ENCODE measurements at places on chromosomes 11 and 22.

GRCh38 chr11:96052921-96053651, 129.2 kb upstream of the MTMR2 start:
- DNase-seq = no peak

GRCh38 chr22:19203834-19204233, 25.3 kb upstream of the SLC25A1 start:
- DNase-seq = no peak

DNA sequence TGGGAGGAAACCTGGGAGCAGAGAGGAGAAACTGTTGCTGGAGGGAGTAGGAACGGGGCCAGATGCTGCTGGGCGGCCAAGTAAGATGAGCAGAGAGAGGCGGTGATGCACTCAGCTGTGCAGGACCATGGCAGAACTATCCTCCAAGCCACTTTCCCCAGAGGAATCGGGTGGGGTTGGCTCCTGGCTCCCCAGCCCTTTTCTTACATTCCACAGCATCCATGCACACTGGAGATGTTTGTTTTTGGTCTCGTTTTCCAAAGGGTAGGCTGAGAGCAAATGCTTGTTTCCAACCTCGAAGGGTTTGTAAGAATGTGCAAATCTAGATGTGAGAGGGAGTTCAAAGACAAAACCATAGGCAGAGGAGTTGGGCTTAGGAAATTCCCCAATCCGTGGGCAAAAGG, 73.2 kb downstream of the DBX1 start:
- no peak for DNase-seq

GRCh38 chr11:12914400-12914912, 94.7 kb upstream of the RASSF10 start:
- peak; percentile 59 for DNase-seq

- DNase-seq = no peak
These were observed 148.5 kb downstream of the GRIK4 start for GRCh38 chr11:120660024-120660565.

GRCh38 chr11:118606844-118607228, 579 bp upstream of the PHLDB1 start:
- no peak for DNase-seq

GRCh38 chr11:123122341-123122740, 60.4 kb upstream of the HSPA8 start:
- peak; percentile 78 for DNase-seq

- DNase-seq = no peak
These were observed 505.4 kb downstream of the NELL1 start for GRCh38 chr11:21174781-21175180.

DNA sequence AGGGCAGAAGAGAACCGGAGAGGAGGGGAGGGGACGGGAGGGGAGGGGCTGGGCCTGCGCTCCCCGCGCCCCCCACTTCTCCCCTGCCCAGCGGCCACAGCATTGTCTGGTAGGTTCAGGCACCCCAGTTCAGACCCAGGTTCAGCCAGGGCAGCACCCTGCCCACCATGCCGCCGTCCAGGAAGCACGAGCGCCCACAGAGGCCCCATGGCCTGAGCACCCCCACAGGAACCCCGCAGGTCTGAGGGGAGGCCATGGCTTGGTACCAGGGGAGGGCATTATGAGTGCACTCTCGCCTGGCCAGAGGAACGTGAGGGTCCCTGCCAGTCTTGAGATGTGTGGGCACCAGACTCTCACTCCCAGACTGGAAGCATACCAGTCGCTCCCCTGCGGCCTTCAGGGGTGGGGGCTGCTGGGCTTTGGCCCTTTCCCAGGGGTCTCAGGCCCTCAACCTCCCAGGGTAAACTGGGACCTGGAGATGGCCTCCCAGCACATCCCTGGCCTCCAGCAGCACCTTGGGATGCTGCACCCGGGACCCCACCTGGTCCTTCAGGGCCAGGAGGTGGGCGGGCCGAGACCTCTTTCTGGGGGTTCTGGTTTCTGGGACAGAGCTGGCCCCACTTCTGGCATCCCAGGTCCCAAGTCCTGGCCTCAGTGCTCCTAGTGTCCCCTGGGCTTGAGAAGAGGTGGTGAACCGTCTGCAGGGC, 597 bp upstream of the PLXNB2 start:
- no peak for DNase-seq

DNA sequence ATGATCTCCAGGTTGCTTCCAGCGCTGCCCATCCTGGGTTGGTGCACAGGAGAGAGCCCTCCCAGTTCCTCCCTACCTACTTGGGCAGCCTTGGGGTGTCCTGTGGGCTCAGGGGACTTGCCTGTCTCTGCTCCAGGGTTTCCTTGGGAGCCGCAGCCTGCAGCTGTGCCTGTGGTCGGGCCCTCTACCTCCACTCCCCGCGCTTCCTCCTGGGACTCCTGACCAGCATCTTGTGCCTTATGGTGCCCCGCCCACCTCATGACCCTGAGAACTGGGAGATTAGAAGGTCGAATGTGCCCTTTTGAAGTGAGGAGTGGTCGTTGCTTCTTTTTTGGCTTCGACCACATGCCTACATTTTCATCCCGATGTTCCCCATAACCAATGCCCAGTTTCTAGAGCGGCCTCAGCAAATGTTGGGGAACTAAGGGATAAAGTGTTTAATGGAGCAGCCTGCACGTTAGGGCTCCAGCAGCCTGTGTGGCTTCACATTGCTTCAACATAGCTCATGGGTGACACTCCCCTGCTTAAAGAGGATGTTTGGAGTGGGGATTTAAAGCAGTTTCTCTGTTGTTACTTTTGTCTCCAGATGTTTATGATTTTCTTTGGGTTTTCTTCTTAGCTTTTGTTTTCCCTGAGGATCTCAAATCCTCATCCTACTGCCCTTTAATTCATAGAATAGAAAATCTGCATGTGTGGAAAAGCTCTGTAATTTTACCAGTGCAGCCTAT, 248.8 kb downstream of the TBC1D22A start:
- no peak for DNase-seq

- no peak for DNase-seq
These were observed 493.8 kb downstream of the NTM start for GRCh38 chr11:131864228-131864627.

- DNase-seq = no peak
These were observed 125.5 kb upstream of the NCAM1 start for GRCh38 chr11:112835591-112836255.

DNA sequence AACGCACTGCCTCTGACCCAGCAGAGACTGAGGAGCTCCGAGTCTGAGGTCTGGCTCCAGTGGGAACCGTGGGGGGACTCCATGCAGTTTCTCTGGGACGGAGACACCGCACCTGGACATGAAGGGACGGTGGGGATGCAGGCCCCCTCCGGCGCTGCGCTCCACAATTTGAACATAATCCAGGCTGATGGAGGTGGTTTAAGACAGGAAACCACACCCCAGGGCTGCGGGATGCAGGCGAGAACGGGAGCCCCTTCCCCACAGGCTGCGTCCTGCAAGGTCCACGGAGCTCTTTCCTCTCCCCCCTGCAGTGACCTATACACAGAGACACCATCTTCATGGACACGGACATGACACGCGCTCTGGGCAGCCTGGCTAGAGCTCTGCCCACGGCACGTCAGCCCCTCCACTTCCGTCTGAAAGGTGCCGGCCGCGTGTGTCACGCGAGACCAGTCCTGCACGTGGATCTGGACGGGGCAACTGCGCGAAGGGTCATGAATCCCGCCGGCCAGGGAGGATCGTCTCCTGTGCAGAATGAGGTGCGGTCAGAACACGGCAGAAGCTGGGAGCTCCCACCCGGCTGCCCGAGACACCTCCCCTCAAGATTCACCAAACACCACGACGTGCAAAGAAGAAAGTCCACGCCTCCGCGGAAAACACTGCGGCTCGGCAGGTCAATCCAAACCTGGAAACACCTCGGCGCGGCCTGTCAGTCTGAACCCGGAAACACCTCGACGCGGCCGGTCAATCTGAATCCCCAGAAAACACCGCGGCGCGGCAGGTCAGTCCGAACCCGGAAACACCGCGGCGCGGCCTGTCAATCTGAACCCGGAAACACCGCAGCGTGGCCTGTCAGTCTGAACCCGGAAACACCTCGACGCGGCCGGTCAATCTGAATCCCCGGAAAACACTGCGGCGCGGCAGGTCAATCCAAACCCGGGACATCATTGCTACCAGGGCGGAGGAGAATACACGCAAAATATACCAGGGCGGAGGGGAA, 212.4 kb downstream of the BRD1 start:
- no peak for DNase-seq

DNA sequence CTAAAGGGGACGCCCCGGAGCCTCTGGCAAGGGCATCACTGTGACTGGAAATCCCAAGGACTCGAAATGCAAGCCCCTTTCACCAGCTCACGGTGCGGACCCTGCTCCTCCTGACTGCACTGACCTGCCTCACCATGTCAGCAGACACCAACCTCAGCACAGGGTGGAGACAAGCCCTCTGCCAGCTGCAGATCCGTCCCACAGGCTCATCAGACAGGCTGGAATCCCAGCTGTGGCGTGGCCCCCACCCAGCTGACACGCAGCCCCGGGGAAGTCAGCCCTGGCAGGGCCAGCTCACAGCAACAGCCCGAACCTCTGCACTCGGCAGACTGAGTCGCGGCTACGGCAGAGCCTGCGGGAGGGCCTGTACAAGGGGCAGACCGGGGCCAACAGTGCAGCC, 36.8 kb downstream of the BRD1 start:
- DNase-seq = no peak

GRCh38 chr11:123217897-123218296, 22.8 kb upstream of the CLMP start:
- DNase-seq = no peak

- no peak for DNase-seq
These were observed 33.2 kb upstream of the CCDC90B start for GRCh38 chr11:83319346-83319745.

DNA sequence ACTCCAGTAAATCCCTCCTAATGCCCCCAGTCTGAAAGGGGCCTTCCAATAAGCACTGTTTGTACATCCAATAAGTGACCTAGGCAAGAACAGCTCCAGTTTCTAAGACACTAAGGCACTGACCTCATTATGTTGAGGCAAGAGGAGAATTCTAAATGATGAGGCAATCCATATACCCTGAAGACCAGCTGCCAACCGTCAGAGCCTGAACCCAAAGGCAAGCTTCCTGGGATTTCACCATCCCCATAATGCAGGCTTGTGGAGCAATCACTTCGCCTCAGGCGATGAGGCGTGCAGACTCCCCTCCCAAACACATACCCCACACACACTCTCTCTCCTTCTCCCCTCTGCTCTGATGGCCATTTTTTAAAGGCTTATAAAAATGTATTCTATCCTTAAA, 49.5 kb downstream of the LGR4 start:
- peak; percentile 89 for DNase-seq

DNA sequence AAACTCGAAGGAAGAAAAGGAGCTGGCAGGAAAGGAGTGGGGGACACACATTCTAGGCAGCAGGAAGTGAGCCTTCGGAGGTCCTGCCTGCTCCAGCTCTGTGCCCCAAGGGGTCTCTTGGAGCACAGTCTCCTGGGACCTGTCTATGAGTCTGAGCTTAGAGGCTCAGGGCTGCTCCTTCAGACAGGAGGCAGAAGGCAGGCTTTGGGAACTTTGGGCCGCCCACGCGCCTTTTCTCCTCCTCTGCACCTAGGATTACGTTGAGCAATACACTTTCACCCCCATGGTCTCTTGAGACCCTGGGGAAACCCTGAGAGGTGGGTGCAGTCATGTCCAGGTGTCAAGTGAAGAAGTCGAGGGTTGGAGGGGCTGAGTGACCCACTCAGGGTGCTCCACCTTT, 965 bp downstream of the TCN2 start:
- DNase-seq = no peak

- no peak for DNase-seq
These were observed 7.1 kb downstream of the POLR3H start for GRCh38 chr22:41537203-41537602.

- no peak for DNase-seq
These were observed 1.7 kb downstream of the TIMM10B start for GRCh38 chr11:6483015-6483414.

DNA sequence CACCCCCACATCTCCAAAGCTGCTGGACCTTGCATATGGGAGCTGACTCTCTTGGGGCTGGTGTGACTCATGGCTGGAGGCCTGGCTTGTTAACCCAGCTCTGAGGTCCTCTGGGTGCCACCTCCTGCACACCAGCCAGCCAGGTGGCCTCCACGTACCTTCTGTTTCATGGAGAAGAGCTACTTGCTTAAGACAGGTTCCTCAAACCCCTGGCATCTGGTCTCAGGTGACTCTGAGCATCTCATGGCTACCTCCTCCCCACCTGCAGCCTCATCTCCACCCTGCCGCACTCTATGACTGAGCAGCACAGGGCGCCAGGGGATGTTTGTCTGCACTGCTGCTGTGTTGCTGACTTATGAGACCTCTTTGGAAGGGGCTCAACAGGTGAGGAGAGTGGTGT, 55.7 kb downstream of the BCR start:
- no peak for DNase-seq

DNA sequence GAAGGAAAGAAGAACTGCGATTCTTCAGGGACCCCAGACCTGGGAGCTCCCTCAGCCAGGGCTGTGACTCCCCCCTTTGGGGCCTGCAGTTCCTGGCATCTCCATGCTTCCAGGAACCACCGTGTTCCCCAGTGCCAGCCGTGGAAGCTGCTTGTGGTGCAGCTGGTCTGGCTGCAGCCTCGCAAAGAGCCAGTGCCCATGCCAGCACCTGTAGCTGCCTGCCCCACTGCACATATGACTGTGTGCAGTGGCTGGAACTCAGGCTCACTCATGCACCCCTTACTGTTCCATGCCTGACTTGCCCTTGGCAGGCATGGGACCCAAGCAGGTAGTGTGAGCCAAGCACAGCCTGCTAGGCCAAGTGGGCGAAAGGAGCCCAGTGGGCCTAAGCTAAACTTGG, 401.3 kb downstream of the LRRC4C start:
- DNase-seq = peak; percentile 43

DNA sequence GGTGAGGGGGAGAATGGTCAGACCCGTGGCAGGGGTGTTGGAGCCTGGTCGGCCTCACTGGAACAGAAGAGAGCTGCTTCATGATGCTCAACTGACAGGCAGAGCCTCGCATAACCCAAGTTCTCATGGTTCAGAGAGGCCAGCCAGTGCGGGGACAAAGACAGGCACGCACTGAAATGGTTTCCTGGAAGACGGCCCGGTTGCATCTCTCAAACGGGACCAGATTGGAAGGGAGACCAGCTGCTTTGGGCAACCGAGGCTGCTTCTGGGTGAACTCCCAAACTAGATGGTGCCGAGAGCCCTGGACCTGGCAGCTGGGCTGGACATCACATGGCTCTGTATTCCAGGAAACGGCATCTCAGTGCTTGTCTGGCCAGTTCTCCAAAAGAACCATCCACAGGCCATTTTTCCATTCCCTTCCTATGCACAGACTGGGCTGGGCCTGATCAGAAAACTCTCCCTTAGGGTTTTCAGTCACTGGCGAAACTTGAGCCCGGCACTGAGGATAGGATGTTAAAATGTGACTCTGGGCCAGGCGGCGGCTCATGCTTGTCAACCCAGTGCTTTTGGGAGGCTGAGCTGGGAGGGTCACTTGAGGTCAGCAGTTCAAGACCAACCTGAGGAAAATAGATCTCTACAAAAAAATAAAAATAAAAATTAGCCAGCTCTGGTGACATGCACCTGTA, 80.1 kb upstream of the PRODH start:
- peak; percentile 45 for DNase-seq
